ENCODE measurements at places on chromosomes 12 and 14.

DNA sequence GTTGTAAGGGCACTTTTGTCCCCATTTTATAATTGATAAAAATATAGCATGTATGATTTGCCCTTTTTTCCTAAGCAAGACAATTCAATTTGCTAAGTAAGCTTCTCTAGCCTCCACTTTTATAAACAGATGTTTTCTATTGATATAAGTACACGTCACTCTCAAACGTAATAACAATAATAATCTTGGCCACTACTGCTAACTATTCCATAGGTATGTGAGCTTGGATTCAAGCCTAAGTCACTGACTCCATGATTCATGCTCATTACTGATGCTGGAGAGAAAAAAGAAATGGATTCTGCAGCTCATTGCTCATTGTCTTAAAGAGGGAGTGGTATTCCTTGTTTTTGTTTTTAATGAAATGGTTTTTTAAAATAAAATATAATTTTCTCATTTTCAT is 661.0 kb downstream of the GALC start:
- no peak for DNase-seq

DNA sequence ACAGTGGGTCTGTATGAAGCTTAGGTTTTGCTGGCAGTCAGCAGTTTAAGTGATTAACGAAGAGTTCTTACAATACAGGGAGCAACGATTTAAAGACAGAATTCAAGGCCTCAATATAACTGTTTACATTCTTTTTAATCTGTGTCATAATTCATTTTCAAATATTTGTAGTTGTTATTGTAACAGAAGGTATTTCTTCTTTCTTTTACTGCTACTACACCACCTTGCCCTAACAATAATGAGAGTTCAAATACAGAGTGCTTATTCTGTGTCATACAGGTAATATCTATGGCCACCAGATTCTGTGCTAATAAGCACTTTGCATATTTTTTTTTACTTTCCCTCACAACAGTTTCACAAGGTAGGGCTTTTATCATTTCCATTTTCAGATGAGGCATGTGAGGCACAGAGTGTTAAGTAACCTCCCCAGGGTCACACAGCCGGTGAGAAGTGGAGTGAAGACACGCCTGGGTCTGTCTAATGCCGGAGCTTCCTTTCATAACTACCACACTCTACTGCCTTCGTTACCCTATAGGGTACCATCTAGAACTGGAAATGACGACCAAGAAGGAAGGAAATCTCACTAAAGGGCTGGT is 81.9 kb downstream of the PELI2 start:
- DNase-seq = no peak

GRCh38 chr14:50961605-50962221 is 17.4 kb upstream of the PYGL start:
- DNase-seq = no peak

DNA sequence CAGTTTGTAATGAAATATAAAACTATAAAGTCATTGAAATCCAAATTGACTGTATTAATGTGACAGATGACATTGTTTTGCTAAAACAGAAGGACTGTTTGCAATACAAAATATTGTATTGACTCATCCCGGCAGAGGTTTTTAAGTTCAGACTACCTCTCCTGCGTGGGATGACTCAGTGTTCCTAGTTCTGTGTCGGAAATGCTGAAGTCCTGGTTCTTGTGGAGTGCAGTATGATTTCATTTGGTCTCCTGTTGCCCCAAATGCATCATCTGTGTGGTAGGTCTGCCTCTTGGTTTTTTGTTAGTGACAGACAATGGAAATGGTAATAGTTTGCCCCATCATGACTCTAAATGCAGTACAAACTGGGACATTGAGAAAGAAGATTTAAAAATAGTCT is 27.8 kb downstream of the PELI2 start:
- DNase-seq = no peak

- DNase-seq = no peak
Observed at GRCh38 chr12:54164387-54165145, 24.2 kb downstream of the SMUG1 start.

DNA sequence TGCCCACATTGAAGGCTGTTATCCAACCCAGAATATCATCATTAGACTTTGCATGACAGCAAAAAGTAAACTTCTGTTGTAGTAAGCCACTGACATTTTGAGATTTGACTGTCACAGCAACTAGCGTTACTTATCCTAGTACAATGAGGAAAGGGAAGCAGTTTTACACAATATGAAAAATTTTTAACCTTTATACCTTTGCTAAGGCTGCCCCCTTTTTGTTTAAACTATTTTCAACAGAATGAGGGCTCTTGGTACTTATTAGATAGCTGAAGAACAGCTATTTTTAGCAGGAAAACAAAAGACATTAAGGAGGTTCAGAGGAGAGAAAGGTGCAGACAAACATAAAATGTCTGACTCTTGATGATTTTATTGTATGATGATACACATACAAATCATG is 23.4 kb upstream of the TMX1 start:
- DNase-seq = no peak

GRCh38 chr14:89911010-89911919 is 43.3 kb downstream of the EFCAB11 start:
- no peak for DNase-seq

DNA sequence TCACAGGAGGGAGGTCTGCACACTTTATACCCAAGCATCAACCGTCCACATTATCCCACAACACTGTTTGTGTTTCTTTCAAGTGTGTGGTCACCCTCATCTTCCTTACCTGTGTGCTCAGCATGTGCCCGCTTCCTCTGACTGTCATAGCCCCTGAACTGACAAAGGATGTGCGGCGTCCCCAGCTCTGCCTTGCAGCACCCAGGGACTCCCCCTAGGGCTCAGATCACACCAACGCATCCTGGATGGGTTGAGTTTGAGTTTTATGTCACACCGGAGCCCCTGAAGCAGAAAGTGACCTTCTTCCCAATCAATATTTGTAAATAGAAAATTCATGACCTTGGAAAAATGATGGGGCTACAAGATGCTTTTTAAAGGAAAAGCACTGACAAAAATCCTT is 770.7 kb upstream of the TMEM132C start:
- no peak for DNase-seq

DNA sequence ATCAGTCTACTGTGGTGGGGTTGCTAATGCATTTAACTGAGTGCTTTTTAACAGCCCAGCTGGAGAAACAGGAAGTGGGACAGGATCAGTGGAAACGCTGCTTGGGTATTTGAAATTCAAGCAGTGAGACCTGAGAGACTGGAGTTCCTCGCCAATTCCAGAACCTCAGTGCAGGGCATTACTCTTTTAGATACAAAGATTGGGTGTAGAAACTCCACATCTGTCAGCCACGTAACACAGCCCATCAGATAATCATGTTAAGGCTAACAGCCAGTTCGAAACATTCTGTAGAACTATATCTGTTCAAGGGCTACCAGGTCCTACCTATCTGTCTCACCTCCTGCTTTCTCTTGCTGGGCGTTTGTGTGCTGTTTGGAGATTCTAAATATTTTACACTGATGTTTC is 45.5 kb downstream of the RAD52 start:
- no peak for DNase-seq

- peak; percentile 42 for DNase-seq
Observed at GRCh38 chr12:107610021-107610859, 75.4 kb upstream of the PWP1 start.

GRCh38 chr14:64790478-64790877 is 86.3 kb downstream of the PLEKHG3 start:
- DNase-seq = no peak

DNA sequence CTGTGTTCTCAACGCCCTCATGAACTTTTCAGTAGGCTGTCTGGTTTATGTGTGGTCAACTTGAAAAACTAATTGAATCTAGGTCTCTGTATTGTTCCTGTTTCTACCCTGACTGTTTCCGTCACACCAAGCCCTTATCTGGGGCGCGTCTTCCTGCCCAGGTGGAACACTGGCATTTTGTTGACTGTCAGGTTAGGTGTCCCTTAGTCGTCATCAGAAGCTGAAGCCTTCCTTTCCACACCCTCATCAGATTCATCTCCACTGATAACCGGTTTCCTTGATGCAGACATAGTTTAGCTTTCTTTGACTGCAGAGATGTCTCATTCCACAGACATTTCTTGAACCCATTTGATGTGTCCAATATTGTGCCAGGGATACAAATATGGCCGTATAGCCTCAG is 96.5 kb downstream of the DUSP16 start:
- DNase-seq = no peak

GRCh38 chr14:47149326-47149725 is 497.7 kb upstream of the RPL10L start:
- no peak for DNase-seq

- no peak for DNase-seq
Observed at GRCh38 chr14:80867798-80868197, 73.7 kb downstream of the CEP128 start.

- no peak for DNase-seq
Observed at GRCh38 chr12:76311796-76312195, 36.4 kb downstream of the BBS10 start.

- DNase-seq = no peak
Observed at GRCh38 chr14:99658218-99658845, 13.4 kb downstream of the HHIPL1 start.

DNA sequence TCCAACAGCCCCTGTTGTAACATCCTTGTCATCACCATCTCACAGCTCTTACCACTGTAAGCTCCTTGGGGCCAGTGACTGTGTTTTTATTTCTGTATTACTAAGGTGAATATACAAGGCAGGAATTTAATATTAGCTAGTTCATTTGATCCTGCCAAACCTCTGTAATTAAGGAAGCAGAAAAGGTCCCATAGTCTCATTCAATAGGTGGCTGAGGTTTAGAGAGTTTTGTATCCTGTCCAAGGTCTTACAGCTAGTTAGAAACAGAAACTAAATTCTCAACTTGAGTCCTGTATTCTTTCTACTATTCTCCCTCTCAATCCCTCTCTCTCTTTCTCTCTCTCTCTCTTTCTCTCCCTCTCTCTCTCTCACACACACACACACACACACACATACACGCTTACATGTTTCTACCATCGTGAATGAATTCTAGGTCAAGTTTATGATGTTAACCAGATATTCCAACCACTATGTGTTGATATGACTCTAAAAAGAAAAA is 543 bp upstream of the GLIPR1 start:
- DNase-seq = no peak

DNA sequence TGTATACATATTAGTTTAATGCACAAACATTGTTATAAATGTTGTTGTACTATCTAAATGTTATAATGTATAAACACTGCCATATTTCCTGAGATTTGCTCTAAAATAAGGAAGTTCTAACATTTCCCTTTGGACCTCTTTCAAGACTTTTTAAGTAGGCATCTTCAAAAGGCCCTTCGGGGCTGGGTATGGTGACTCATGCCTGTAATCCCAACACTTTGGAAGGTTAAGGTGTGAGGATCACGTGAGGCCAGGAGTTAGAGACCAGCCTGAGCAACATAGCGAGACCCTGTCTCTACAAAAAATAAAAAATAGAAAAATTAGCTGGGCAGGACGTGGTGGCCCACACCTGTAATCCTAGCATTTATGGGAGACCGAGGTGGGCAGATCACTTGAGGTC is 35.5 kb downstream of the FBLN5 start:
- no peak for DNase-seq

DNA sequence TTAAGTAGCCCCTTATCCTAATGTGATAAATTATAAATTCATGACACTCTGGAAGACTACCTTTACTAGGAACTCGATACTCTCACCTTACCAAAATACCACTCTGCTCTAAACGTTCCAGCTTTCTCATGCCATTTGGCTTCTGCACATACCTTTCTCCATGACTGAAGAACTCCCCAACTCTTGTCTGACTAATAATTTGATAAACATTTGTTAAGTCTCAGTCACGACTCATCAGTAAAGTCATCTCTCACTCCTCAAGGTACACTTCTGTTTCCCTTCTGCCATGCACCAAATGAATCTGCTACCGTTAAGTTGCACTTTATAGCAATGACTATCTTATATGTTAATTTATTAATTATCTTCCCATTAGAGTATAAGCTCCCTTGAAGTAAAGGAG is 498.3 kb upstream of the NOVA1 start:
- DNase-seq = no peak

GRCh38 chr14:63435838-63436237 is 107.3 kb downstream of the PPP2R5E start:
- no peak for DNase-seq

- no peak for DNase-seq
Observed at GRCh38 chr12:110636516-110636915, 22.6 kb downstream of the TCTN1 start.

DNA sequence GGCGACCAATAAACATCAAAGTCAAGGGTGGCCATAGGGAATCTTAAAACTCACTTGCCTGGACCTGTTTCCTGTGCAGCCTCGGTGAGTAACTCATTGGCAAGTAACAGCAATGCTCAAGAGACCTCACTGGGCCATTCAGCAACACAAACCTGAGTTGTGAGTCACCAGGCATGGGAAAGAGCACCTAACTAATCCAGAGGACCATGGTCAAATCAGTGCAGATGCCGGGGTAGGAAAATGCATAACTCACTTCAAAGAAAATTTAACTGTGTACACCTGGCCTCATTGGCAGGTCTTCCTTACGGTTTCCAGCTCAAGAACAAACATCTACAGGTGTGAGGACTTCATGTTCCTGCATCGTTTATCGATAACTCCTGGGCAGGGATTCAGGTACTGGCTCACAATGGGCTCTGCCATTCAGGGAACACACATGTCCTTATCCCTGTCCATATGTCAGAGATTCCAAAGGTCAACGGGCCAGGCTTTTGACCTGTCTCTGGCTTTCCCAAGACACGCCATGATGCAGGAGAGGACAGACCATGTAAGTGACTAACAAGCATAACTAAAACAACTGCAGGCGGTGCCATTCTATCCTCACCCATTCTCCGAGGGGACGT is 211.8 kb downstream of the ANO2 start:
- DNase-seq = no peak

DNA sequence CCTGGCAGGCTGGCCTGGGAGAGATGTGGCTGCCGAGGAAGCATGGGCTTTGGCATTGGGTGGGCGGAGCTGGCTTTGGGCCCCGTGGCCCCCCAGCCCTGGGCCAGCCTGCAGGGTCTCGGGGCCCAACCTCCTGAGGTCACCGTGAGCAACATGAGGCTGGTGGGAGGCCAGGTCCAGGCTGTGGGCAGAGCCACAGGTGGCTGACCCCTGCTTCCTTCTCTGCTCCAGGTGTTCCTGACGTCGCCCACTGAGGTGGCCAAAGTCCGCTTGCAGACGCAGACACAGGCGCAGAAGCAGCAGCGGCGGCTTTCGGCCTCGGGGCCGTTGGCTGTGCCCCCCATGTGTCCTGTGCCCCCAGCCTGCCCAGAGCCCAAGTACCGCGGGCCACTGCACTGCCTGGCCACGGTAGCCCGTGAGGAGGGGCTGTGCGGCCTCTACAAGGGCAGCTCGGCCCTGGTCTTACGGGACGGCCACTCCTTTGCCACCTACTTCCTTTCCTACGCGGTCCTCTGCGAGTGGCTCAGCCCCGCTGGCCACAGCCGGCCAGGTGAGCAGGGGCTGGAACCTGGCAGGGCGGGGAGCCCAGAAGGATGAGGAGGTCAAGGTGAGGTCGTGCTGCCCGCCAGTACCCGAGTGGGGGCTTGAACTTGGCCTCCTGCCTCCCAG is 5.5 kb downstream of the SLC25A47 start:
- no peak for DNase-seq

- DNase-seq = no peak
Observed at GRCh38 chr12:117240081-117240755, 49.9 kb upstream of the FBXO21 start.

All from activated T-cell treated with anti-CD3 and anti-CD28 coated beads, Interleukin-2, amount 50 U/mL, for 48 hours (primary cell).